GM18507 (cell line): ENCODE measurements at places on chromosomes 12 and 14.

DNA sequence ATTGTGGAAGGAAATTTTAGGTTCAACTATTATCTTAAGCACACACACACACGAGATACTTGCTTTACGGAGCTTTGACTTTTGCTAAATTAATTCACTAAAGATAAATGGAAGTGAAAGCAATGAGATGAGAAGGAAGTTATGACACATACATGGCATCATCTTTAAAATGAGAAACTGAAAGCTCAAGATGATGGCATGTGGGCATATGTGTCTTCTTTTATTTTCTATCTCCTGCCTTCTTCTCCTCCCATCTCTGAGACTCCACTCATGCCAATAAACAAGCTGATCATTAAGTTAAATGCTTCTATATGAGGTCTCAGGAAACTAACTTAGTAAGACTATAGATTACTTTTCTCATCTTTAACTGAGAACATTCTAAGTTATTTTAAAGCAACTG is 216.7 kb downstream of the MED13L start:
- DNase-seq: peak; percentile 18

- no peak for DNase-seq
Observed at GRCh38 chr12:79769189-79769859, 78.6 kb upstream of the PAWR start.

DNA sequence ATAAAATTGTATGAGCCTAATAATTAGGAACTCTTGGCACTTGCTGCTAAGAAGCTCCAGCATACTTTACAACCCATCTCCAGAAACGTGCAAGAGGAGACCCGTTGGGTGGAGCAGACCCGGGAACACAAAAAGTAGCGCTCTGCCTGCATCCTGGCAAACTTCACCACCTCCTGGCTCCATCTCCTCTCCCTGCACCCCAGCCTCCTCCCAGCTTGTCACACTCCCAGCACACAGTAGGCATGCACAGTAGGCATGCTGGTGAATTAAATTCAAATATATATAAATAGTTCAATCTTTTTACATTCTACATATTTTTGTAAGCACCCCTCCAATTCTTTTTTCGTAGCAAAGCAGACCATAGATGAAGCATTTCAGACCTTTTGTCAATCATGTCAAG is 1.2 kb downstream of the VSIG10 start:
- no peak for DNase-seq

- no peak for DNase-seq
Observed at GRCh38 chr14:68571114-68571591, 221.7 kb downstream of the ZFP36L1 start.

DNA sequence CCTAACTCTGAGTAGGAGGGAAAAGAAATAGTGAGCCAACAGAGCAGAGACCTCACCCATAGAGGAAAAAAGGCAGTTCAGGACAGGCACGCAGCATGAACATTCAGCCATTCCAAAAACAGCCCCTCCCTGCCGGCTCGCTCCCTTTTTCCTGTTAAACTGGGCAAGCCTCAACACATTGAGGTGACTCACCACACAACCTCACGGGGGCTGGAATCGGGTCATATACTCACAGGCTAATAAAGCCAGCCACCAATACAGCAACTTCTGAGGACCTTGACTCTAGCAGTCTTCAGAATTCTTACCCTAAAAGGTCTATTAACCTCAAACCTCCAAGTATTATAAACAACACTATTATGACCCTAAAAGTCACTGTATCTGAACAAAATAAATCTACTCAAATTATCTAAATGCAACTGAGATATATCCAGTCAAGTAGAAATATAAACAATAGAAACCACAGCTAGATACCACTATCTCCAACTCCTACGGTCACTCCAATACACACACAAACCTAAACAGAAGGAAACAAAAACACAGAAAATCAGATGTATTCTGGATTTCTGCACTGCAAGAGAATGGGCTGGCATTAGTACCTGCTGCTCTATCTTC is 6.3 kb downstream of the YBX3 start:
- no peak for DNase-seq

DNA sequence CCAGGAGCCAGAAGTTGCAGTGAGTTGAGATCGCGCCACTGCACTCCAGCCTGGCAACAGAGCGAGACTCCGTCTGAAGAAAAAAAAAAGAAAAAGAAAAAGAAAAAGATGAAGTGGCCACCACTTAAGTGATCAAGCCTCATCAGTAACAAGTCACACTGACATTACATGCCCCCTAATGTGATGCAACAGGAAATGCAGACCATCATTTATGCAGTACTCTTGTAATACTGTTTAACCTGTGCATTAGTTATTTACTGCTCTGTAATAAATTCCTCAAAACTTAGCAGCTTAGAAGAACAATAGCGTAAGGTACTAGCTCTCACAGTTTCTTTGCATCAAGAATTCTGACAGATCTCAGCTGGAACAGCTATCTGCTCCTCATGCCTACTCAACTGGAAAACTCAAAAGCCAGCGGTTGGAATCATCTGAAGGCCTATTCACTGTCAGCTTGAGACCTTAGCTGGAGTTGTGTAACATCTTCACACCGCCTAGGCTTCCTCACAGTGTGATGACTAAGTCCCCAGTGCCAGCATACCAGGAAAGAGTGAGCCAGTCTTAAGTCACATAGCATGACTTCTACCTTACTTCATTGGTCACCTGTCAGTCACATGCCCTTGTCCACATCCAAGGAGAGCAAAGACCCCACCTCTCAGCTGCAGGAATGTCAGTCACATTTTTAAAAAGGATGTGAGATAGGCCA is 31.5 kb downstream of the EPS8 start:
- no peak for DNase-seq
